SK-N-DZ (cell line): ENCODE measurements at places on chromosomes 12 and 14.

DNA sequence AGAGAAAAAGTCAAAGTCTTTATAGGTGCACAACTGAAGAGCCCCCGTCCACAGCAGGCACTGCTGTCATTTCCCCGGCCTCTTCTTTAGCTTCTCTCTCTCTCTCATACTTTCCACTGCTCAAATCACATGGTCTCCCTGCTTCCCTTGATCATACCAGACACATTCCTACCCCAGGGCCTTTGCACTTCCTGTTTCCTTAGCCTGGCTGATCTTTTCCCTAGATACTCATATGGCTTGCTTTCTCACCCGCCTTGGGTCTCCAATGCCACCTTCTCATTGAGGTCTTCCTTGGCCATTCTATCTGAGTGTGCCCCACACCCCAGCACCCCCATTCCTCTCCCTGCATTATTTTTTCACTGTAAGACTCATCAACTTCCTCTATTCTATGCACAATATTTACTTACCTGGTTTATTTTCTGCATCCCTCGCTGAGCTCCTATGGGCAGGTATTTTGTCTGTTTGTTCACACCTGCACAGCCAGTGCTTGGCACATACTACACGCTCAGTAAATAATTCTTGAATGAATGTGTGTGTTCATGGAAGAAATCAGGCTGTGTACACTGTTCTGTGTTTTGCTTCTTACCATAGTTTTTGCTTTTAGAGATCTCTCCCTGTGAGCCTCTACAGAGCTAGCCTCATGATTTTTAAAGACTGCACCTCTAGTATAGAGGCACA lies 31.9 kb downstream of the SERPINA1 start:
- DNase-seq = no peak

DNA sequence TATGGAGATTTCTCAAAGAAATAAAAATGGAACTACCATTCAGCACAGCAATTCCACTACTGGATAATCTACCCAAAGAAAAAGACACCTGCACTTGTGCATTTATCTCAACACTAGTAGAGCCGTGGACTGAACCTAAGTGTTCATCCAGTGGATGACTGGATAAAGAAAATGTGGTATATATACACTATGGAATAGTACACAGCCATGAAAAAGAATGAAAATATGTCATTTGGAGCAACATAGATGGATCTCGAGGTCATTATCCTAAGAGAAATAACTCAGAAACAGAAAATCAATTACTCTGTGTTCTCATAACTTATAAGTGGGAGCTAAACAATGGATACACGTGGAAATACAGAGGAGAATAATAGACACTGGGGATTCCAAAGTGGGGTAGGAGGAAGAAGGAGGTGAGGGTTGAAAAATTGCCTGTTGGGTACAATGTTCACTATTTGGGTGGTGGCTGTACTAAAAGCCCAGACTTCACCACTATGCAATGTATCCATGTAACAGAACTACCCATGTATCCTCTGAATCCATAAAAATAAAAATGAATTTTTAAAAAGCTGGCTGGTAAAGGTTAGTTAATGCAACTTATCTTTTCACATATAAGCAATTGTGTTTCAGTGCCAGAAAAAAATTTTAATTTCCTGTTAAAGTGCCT lies 130.7 kb downstream of the FOXA1 start:
- DNase-seq = no peak

DNA sequence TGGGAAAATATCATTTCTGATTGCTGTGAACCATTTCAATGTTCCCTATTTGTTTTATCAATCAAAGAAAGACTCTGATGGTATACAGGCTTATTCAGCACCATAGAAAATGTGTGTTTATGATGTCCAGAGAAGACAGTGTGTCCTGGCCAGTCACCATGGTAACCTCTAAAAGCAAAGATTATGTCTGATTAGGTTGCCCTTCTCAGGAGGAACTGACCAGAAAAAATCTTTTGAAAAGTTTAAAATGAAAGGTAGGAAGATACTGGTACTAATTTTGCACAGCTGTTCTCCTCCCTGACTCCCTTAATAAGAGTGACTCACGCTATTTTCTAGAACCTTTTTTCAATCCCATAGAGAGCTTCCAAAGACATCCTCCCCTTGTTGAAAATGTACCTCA lies 391.8 kb upstream of the DCN start:
- no peak for DNase-seq

DNA sequence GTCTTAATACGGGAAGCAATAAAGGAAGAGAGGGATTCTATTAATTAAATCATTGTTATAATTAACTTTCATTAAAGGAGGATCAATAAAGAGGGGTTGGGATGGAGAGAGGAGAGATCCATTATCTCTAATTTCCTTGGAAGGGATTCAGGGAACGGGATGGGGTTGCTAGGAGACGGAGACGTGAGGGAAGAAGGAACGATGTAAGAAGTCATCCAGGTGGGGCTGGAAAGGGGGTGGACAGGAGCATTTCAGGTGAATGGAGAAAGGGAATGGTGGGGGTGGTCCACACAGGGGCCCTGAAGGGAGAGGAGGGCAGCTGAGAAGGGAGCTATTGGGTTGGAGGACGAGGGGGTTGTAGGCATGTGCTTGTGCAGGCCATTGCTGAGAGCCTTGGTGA lies 17.2 kb downstream of the CALCOCO1 start:
- DNase-seq = no peak

GRCh38 chr14:92728759-92729364 lies 19.6 kb downstream of the LGMN start:
- no peak for DNase-seq

- DNase-seq = no peak
Measured at GRCh38 chr12:42010715-42011114, 134.0 kb downstream of the GXYLT1 start.

DNA sequence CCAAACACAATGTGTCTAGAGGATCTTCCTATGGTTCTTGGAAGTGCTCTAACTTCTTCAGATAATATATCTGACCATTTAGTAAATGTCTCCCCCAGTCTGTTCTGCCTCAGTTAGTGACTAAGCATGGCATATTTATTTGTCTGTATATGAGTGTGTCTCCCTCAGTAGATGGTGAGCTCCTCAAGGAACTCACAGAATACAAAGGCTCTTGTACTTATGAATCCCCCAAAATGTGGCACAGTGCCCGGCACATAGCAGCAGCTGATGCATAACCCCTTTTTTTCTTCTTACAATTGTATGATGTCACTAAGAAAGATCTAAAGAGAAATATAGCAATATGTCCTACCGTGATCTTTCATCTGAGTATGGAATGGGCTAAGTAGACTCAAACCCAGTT lies 264.7 kb upstream of the PRICKLE1 start:
- DNase-seq = no peak

- DNase-seq = no peak
Measured at GRCh38 chr12:111304642-111305071, 64.2 kb downstream of the PHETA1 start.

GRCh38 chr12:96522690-96523089 lies 33.3 kb downstream of the CFAP54 start:
- no peak for DNase-seq

GRCh38 chr12:41211448-41211847 lies 23.3 kb downstream of the PDZRN4 start:
- DNase-seq = peak; percentile 59

DNA sequence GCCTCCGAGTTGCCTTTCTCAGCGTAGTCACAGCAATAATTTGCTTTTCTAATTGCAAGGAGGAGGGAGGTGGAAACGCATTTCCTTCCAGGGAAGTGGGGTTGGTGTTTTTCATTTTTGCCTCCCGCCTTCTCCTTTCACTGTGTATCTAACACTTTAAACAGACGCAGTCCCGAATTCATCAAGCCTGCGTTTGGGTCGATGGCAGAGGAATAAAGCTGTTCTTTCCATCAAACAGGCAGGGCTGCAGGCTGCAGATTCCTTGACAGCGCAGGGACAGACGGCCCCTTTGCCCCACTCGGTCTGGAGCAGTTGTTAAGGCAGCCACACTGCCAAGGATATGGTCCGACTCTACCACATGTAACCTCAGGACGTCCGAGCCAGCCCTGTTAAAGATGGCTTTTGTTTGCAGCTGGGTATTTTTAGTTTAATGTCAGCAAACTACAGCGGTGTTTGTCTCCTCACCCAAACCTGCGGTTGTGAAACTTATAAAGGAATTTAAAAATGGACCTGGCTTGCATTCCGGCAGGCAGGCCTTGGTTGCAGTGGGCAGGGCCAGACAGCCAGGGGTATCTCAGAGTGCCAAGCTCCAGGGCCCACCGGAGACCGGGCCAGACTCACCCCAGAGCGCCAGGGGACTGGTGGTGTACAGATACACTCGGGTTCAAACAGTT lies 2.1 kb downstream of the CHST11 start:
- DNase-seq = no peak

DNA sequence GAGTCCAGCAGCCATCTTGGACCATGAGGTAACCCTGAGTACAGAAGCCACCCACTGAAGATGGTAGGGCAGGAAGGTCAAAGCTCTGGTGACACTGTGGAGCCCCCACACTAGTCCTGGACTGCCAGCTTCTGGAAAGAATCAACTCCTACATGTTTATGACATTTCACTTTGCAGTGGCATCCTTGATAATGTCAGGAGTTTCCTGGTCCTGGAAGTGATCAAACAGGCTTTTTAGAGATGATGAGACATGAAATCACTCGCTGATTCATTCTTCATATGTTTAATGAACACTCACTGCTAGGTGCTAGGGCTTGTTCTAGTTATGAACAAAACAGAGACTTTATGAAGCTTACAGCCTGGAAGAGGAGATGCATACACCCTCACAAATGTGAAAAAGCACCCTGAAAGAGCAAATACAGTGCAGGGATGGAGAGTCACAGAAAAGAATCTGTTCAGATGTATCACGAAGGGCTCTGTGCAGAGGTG lies 15.8 kb upstream of the HNF1A start:
- DNase-seq = no peak

DNA sequence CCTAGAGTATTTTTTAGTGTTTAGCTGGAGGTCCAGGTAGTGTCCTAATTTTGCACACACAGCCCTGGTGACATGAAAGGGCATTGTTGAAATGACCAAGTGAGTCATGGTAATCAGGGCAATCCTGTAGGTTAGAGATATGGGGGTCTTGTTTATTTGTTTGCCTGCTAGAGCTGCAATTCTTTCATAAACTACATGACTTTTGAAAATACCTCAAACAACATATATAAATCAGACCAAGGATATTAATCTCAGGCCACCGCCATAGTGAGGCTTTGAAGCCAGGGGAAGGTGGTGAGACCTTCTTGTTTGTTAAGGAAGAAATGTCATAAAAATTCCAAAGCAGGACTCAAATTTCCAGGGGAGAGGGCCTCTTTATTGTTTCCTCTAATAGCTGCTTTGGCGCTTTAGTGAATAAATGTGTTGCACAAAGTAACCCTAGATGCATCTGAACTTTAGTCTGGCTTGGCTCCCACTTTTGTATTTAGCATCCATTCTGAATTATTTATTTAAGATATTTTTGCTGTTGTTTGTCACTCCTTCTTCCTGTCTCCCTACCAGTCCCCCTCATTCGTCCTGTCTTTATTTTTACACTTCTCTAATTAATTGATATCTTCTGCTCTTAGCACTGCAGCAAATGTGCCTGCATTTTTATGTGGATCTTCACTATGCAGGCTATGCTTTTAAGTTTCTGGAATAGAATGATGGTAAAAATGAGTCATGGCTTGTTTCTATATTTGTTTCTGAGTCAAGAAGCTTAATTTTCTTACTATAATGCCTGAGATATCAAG lies 430.3 kb downstream of the RAD51B start:
- DNase-seq = no peak

DNA sequence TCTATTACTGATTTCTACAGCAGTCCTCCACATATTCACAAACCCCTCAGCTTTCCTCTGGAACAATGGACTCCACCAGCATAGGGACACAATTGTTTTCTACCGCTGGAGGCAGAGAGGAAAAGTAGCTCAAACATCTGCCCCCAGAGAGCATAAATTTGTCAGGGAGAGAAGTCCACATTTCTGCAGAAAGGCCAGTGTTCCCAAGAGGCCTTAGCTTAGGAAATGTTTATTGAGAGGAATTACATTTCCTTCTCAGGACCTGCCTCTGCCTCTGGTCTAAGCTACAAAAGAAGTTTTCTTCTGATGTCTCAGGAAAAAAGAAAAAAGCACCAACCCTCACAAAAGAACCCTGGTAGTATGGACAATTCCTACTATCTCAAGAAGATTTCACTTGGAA lies 217.8 kb upstream of the BMP4 start:
- no peak for DNase-seq

GRCh38 chr14:93989939-93990338 lies 7.2 kb upstream of the CCDC197 start:
- no peak for DNase-seq

DNA sequence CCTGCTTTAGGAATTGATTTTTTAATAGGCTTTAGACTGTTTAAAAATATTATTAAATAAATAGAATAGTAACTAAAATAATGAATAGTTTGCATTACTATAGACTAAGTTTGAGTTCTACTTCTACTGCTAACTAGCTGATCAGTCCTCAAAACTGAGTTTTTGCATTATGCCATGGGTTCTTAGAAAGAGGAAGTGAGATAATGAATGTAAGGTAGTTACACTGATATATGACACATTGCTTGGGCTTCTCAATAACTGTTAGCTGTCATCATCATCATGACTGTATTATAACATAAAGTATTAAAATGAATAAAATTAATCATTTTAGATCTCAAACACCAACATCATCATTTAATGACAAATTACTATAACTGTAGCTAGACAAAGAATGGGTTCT lies 949.7 kb downstream of the TRHDE start:
- DNase-seq = no peak

- no peak for DNase-seq
Measured at GRCh38 chr12:104750061-104750460, 208.0 kb downstream of the SLC41A2 start.

DNA sequence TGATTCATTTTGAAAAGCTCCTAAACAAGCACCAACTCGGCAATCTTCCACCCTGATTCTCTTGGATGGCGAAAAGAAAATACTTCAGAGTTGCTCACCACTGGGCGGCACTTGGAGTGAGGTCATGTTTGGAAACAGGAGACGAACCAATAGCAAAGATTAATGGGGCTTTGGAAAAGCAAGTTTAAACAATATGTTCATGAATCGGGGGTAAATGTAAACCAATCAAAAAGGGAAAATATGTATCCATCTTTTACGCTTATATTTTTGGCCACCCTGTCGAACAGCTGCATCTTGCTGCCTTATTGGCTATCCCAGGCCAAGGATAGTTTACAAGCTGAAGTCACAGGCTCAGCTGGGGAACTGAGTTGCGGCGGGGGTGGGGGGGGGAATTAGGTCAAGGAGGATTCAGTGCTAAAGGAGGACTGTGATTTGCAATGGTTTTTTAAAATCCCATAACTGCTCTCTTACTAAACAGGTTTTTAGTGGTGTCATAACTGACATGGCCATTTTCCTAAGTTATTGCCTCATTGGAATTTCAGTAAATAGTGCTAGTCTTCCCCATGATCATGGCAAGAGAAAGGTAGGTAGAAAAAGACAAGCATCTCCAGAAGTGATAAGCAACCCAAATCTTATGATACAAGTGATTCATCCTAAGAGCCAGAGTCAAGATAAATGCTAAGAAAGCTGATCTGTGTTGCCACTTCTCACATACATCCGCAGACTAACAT lies 210.6 kb downstream of the PHLDA1 start:
- no peak for DNase-seq
